ENCODE measurements at places on chromosomes 2 and 18.

- DNase-seq, result no peak
Observed at GRCh38 chr2:240238786-240239185, 98.3 kb upstream of the OTOS start.

GRCh38 chr2:651951-652373 is 25.2 kb downstream of the TMEM18 start:
- no peak for DNase-seq

- no peak for DNase-seq
Observed at GRCh38 chr2:8694737-8695136, 12.9 kb downstream of the ID2 start.

- no peak for DNase-seq
Observed at GRCh38 chr2:100853909-100854810, 34.2 kb downstream of the NPAS2 start.

- no peak for DNase-seq
Observed at GRCh38 chr2:121446647-121447241, 83.9 kb upstream of the RNU4ATAC start.

DNA sequence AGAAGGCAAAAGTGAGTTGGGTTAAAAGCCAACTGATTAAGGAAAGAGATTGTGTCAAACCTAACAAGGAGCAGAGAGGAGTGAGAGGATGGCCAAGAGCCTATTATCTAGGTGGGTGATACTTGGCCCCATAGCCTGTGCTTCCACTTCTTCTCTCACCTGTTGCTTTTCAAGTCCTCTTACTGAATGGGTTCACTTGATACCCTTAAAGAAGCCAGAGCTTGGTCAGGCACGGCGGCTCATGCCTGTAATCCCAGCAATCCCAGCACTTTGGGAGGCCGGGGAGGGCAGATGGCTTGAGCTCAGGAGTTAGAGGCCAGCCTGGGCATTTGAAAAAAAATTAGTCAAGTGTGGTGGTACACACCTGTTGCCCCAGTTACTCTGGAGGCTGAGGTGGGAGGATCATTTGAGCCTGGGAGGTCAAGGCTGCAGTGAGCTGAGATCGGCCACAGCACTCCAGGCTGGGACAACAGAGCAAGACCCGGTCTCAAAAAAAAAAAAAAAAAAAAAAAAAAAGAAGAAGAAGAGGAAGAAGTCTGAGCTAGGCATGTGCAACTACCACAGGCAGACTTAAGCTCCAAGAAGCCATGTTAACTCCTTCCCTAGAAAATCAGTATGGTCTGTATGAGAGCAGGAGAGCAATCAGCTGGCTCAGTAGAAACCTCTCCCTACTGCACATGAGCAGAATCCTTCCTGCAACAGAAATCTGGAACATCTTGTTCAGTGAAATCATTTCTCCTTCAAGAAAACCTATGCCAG is 28.4 kb upstream of the ME2 start:
- DNase-seq, result no peak

GRCh38 chr2:138654146-138654545 is 126.0 kb downstream of the NXPH2 start:
- DNase-seq, result no peak

DNA sequence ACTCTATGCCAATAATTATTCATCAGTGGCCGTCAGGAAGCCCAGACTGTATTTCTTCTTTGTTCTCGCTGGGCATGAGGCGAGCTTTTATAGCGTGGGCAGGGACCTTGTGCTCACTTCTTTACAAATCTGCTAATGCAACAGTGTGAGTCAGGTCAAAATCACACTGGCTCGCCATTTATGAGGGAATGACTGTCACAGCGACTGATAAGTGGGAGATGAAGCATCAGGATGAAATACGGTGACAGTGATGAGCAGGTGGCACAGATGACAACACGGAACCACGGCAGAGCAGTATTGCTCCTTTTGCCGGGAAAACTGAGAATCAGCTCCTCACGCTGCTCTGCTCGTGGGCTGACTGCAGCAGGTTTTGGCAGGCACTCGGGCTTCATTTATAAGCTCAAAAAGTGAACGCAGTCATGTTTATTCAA is 20.5 kb downstream of the TYMS start:
- DNase-seq, result no peak

DNA sequence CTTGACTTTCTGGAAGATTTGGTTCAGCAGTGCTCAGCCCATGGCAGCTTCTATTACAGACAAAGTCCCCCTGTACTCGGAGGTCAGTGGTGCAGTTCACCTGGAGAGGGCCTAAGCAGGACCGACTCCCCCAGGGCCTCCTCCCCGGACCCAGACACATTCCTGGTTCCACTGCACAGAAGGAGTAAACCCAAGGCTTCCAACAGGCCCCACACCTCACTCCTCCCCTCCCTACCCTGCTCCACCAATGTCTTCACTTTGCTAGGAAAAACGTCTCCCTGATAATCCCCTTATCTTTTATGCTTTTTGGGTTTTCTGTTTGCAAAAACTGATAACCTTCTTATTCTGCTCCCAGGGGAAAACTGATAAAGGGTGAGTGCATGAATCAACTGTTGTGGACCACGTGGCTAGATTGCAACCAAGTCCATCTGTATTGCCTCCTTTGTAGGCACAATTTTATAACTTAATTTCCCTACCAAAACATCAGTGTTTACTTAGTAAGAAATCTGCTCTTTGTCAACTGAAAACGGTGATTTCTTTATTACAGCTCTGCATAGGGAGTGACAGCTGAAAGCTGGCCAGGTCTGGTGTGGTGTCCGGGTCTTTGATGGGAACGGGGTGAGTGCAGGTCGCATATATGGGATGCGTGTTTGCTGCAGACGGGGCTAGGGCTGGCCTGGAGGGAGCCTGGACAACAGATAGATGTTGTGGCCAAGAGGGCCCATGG is 202.5 kb downstream of the GLI2 start:
- no peak for DNase-seq

GRCh38 chr2:137156221-137156844 is 391.0 kb downstream of the THSD7B start:
- DNase-seq, result no peak

DNA sequence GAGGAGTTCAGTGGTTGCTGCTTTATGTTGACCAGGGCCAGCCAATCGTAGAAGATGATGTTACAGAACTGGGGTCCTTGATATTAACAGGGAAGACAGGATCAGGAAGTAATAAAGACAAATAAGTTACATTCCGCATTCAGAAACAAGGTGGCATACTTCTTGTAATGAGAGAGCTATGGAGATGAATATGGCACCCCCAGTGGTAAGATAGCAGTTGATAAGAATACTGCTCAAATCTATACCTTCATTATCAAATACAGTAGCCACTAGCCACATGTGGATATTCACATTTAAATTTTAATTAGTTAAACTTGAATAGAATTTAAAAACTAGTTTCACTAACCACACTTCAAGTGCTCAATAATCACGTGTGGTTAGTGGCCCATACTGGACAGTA is 290.4 kb upstream of the RBMS1 start:
- DNase-seq, result no peak

- no peak for DNase-seq
Observed at GRCh38 chr18:14189858-14190257, 57.6 kb upstream of the ZNF519 start.

DNA sequence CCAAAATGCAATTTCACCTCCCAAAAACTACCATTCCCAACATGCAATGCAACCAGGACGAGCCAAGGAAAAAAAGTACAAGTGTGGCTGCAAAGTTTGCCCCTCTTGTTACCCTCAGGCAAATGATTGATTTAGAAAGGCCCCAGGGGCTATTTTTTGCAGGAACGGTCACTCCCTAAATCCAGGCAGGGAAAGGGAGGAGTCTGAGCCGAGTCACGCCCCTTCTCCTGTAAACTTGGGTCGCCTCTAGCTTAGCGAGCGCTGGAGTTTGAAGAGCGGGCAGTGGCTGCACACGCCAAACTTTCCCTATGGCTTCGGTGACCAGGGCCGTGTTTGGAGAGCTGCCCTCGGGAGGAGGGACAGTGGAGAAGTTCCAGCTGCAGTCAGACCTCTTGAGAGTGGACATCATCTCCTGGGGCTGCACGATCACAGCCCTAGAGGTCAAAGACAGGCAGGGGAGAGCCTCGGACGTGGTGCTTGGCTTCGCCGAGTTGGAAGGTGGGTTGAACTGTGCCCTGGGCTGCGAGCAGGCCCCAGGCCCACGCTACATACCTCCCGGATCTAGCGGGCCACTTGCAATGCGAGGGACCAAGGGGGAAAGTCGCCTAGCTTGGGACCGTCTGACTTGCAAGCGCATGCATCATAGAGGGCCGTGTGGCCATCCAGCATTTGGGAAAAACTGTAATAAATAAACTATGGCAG is at the start of gene GALM:
GALM (plus strand) TSS at position 261 of the 702 bp plus-strand sequence; CDS start at position 309, 48 bp downstream.
- DNase-seq, result peak; percentile 68

DNA sequence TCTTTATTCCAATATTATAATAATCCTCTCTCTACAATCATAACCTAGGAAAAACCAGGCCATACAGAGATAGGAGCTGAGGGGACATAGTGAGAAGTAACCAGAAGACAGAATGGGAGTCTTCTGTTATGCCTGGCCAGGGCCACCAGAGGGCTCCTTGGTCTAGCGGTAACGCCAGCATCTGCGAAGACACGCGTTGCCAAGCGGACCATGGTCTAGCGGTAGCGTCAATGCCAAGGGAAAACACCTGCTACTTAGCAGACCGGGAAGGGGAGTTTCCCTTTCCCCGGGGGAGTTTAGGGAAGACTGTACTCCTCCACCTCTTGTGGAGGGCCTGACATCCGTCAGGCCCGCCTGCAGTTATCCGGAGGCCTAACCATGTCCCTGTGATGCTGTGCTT is 36.6 kb downstream of the ARL6IP6 start:
- no peak for DNase-seq

GRCh38 chr2:201196003-201196402 is 13.1 kb downstream of the CASP10 start:
- DNase-seq, result no peak

DNA sequence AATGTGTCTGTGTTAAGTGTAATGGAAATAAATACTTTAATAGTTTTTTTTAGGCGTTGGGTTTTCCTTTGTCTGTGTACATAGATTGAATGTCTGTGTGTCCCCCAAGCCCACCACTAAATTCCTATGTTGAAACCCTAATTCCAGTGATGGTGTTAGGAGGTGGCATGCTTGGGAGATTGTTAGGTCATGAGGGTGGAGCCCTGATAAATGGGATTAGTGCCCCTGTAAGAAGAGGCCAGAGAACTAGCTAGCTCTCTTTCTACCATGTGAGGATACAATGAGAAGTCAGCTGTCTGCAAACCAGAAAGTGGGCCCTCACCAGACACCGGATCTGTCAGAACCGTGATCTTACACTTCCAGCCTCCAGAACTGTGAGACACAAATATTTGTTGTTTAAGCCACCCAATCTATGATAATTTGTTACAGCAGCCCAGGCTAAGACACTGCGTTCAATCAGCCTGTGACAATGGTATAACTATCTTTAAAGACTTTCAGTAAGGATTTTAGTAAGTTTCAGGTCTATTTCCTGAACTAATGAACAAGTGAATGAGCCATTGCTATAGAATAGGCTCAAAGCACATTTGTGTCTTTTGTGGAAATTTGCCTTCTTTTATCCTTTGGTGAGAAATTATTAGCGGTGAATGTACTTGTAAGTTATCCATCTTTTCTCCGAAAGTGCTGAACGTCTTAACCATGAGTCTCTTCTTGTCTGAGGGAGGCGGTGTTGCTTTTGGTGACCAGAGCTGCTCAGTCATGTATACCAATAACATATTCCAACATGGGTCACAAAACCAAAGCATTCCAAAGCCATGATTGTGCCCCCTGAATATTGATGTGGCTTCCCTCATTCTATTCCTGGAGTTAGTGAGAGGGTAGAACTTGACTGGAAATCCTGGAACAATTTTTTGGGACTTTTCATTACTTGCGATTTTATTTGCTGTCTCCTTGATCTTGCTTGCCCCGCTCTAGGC is 29.6 kb upstream of the IL1R1 start:
- DNase-seq, result no peak

DNA sequence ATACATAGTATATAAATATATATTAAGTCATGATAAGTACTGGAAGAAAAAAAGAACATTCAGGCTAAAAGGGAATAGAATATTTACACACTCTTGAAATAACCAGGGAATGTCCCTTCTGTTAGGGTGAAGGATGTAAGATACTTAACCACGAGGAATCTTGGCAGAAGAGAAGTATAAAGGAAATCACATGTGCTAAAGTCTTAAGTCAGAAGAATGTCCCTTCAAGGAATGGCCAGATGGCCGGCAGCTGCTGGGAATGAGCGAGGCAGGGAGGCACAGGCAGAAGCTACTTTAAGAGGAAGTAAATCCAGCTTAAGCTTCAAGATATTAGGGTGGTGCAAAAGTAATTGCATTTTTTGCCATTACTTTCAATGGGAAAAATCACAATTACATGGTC is 5.5 kb downstream of the CCDC102B start:
- DNase-seq, result no peak

DNA sequence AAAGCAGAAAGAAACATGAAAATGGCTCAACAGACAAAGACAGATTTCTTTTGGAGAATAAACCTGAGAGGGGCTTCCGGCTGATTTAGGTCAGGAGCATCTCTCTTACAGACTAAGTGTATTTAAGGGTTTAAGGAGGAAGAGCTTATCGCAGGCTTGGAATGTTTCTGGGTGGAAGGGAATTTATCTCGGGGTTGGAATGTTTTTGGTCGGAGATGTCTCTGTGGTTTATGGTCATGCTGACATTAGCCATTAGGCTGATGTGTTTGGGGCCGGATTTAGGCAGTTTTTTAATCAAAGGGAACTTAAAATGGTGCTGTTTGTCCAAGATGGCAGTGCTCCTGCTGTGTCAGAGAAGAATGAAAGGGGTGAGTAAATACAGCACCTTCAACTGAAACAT is 14.4 kb upstream of the PSMA8 start:
- DNase-seq, result no peak

DNA sequence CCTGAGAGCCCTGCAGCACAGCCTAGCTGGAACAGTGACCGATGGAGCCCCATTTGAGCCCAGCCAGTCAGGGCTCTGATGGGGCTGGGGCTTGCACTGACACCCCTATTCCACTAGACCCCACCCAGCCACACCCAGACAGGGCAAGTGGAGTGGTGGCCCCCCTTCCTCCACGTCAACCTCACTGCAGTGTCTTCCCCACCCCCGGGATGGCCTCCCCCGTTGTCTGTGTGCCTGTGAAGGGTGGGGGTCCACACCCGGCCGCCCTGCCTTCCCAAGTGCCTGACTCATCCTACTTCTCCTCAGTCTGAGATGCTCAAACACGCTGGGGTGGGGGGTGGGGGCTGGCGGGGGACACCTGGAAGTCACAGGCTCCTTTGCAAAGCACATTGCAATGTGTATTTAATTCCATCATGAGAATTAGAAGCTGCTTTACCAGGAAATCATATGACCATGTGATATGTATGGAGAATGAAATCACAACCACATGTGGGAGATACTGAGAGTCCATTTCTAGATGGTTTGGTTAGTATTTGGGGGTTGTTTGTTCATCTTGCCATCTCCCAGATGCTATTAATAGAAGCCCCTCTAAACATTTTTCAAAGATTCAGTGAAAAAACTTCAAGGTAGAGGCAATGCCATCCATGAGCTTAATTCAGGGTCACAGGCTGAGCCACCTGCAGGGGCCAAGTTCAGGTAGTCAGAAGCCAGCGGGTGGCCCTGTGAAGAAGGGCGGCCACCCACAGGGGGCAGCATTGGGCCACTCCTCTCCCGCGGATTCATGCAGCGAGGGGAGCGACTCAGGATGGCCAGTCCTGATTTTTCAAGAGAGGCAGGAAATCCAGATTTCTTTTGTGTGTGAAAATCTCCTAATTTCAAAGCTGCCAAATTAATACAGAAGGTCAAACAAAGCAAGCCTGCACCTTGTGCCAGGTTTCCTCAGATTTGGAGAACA is 22.7 kb upstream of the GMPPA start:
- DNase-seq, result peak; percentile 61

- no peak for DNase-seq
Observed at GRCh38 chr2:1514391-1515072, 101.3 kb downstream of the TPO start.

GRCh38 chr2:201319511-201319910 is 37.6 kb downstream of the FLACC1 start:
- DNase-seq, result no peak

Data from amygdala (tissue), 56 donors.